ENCODE measurements at places on chromosomes 5 and 9. TPM values are rescaled to one million over a fixed set of nuclear protein-coding genes. Genes with fewer than 3 reads are reported as not detected.

DNA sequence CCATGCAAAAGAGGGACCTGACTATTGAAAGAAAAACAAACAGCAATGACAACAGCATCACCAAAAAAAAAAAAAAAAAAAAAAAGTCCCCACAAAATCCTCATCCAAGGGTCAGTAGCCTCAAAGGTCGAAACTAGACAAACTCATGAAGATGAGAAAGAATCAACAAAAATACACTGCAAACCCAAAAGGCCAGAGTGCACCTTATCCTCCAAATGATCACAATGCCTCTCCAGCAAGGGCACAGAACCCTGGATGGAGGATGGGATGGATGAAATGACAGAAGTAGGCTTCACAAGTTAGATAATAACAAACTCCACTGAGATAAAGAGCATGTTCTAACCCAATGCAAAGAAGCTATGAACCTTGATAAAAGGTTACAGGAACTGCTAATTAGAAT, 250.4 kb upstream of the GRAMD2B start:
- no peak for DNase-seq

GRCh38 chr9:89756891-89757537, 152.2 kb downstream of the GADD45G start:
- no peak for DNase-seq

DNA sequence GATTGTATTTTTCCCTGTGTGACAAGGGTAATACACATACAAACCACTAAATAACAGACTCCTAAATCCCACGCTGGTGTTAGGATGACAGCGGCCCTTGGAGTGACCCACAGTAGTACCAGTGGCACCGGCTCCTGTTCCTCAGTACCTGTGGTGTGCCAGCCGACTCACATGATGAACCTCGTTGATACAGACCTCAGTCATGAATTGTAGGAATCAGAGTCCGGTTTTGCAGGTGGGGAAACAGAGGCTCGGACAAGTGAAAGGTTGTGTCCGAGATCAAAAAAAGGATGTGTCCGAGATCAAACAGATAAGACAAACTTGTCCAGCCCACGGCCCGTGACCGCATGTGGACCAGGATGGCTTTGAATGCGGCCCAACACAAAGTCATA, 78.0 kb downstream of the AMBP start:
- peak; percentile 55 for DNase-seq

DNA sequence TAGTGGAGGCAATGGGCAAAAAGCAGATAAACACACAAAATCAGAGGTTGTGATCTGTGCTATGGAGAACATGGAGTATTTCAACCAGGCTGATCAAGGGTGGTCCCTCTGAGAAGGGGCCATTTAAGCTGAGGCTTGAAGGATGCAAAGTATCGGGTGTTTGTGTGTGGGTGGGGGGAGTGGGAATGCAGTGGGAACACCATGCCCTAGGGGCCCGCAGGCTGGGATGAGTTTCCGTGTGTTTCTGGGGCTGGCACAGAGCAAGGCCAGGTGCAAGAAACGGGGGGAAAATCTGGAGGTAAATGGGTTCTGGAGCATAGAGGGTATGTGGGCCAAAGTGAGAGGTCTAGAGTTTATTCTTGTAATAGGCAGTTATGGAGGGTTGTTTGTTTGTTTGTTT, 13.8 kb upstream of the LARP1 start:
- peak; percentile 35 for DNase-seq

DNA sequence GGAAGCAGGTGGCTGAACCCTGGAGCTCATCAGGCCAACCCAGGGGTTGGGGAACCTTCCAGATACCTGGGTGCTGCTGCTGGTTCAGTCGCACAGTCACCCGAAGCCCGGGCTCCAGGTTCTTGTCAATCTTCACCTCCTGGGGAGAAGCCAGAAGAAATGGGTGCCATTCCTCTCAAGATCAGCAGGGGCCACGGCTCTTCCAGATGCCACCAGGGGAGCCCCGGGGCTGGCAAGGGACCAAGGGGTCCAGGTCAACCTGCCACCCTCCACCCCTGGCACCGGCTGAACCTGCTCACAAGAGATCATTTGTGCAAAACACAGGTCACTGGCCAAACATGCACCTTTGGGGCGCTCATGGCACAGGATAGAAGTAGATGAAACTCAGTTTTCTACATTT, 4.7 kb downstream of the SPOUT1 start:
- no peak for DNase-seq

DNA sequence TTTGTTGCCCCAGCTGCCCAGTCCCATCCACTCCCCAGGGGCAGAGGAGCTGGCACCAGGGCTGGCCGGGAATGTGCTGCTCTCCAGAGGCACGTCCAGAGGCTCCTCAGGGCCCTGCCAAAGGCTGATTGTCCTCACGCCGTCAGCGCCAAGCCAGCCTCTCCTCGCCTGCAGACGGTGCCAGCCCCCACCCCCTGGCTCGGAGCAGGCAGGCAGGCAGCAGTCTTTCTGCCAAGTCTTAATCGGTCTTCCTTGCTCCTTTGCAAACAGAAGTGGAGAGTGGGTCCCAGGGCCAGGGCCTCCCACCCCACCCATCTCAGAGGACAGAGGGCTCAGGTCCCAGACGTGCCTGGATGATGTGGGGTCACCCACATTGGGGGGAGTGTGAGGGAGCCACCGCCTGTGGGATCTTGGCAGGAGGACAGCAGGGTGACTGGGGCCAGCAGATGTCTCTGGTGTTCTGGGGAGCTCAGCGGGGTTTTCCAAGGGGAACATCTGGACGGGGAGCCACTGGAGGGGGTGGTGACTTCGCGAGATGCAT, 36.3 kb downstream of the FAM163B start:
- no peak for DNase-seq

The SNX24 gene
- total RNA-seq = 14.9 TPM
